Stimulated activated CD4-positive, alpha-beta T cell treated with anti-CD3 and anti-CD28 coated beads, Interleukin-12 subunit alpha, Interleukin-12 subunit beta, amount 100 ng/mL, for 4 hours (primary cell): ENCODE measurements at places on chromosomes 3 and 15.

DNA sequence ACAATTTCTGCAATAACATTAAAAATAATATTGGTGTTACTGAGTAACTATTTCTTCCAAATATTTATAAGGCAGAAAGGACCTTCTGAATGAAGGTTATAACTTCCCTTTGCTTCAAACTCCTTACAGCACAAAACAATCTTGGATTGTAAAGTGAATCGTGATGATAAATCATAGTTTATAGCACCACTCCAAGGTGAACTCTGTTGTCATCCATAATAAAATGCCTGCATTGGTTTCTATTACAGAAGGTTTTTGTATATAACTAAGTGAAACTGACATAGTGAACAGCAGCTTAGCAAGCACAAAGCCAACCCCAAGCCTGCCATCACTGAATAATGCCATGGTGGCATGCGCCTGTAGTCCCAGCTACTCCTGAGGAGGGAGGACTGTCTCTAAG is 86.3 kb downstream of the MME start:
- DNase-seq: no peak

GRCh38 chr3:98580401-98581386 is 12.7 kb downstream of the CPOX start:
- no peak for DNase-seq

- peak; percentile 13 for DNase-seq
Observed at GRCh38 chr15:69410248-69410874, 3.8 kb upstream of the KIF23 start.

GRCh38 chr3:24129549-24129948 is 184.5 kb downstream of the NR1D2 start:
- no peak for DNase-seq

DNA sequence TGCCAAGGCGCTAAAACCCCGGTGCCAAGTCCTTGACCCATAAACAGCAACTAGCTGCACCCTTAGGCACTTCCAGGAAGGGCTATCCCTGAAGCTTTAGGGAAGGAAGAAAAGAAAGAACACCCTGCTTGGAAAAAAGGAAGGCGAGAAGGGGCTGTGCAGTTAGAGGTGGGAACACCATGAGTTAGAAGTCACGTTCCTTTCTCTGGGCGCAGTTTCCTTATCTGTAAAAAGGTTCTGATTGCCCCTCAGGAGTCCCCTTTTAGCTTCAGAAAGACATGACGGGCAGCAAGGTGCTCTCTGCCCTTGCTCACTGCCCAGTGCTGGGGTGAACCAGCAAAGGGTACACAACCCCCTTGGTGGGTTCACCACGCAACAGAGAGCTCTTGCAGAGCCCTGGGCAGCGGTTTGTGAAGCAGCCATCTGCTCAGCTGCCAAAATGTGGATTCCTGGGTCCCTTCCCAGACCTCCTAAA is 798 bp downstream of the GCHFR start:
- DNase-seq: no peak

GRCh38 chr3:48915296-48915695 is 3.3 kb upstream of the ARIH2 start:
- DNase-seq: no peak

- DNase-seq: no peak
Observed at GRCh38 chr3:156509189-156510174, 45.4 kb downstream of the SSR3 start.

DNA sequence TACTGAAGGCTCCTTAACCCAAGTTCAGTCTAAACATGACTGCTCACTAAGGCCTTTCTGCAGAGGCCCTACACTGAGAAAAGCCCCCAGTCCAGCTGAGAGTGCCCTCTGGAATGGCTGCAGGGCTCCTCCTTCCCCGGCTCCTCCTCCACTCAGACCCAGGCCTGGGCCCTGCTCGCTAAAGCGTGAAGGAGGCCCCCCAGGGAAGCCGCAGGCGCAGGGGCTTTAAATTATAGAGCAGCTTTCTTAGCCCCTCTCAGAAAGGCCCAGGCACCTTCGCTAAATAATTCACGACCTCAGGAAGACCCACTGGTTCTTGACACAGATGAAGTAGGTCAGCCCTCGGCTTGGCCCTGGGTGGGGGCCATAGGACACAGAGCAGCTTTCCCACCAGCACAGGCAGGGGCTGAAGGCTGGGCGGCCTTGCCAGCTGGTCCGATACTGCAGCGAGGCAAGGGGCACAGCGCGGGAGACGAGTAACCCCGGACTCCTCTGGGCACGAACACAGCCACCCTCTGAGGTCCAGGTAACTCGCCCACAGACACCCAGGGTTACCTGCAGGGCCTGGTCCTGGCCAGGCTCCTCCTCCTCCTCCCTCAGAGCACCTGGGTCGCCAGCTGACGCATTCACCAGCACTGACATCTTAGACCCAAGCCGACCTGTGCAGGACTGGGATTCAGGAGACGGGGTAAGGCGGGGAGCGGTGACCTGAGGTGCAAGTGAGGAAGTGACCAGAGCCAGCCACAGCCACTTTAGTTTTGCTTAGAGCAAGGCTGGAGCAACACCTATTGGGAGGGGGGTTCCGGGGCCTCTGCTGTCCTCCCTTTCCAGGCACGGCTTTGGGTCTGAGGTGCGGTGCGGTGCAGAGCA is 36.9 kb downstream of the RBPMS2 start:
- no peak for DNase-seq

DNA sequence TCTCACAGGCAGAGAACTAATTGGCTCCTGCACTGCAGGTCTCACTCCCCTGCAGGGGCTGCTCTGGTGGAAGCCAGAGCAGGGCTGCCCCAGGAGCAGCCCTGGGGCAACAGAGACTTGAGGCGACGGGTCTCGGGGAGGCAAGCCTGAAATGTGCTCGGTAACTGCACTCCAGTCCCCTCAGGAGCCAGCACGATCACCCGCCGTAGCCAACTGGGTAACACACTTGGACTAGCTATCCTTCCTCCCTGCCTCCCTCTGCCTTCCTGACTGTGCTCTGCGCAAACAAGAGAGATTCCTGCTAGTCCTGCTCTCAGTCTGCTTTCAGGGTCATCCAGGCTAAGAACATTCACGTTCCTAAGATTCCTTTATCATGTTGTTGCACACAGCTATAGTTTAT is 140.7 kb upstream of the NSMCE3 start:
- DNase-seq: no peak
